Heart right ventricle (tissue), 16 donors: ENCODE measurements at places on chromosomes 3 and 15. TPM values are rescaled to one million over a fixed set of nuclear protein-coding genes. Genes with fewer than 3 reads are reported as not detected.

The TIGIT gene
- not detected for total RNA-seq

The C2CD4A gene
- total RNA-seq = not detected

The GOLGA6L9 gene
- total RNA-seq = 1.1 TPM

The NTRK3 gene
- total RNA-seq = 1.1 TPM

The TPRG1 gene
- total RNA-seq = 2.3 TPM

The WWTR1 gene
- 40.8 TPM for total RNA-seq

The TAMM41 gene
- total RNA-seq = 8.8 TPM

The ERC2 gene
- 4.2 TPM for total RNA-seq

- DNase-seq = no peak
These were observed 10.1 kb downstream of the STRIT1 start for GRCh38 chr3:155283092-155284056.

DNA sequence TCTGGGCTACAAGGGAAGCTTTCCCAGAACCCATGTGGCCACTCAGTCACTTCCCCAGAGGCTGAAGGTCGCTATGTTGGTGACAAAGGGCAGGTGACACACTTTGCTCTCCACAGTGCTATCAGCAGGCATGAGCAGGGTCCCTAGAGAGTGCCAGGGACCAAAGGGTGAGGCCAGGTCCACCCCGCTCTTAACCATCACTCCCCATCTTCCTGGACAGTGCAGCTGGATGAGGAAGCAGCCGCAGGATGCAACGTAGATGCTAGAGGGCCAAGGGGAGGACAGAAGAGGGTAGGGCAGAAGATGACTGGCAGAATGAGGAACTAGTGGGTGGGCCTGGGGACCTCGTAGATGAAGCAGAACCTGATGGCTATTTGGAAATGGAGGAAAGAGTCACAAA lies 13.6 kb upstream of the LTF start:
- DNase-seq = no peak

DNA sequence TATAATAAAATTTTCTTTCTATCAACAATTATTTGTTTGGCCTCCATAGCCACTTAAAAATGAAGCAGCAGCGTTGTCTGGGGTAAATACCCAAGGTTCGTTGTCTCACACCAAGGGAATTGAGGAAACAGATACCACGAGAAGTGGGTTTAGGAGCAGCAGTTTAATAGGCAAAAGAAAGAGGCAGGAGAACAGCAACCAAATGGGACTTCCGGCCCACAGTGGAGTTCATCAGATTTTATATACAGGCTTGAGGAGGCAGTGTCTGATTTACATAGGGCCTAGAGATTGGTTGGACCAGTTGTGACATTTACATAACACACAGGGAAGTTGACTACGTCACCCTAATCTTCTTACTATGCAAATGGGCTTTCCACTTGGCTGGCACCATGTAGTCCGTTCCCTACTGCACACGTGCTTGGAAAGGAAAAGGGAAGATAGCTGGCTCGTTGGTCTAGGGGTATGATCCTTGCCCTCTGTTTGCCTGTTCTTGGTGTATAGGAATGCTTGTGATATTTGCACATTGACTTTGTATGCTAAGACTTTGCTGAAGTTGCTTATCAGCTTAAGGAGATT lies 61.5 kb upstream of the SETMAR start:
- no peak for DNase-seq

- DNase-seq = no peak
These were observed 110.8 kb downstream of the DUT start for GRCh38 chr15:48442011-48442410.

GRCh38 chr3:26004172-26004571 lies 214.3 kb downstream of the OXSM start:
- no peak for DNase-seq

- no peak for DNase-seq
These were observed 45.9 kb downstream of the SLCO2A1 start for GRCh38 chr3:133983576-133984560.

- no peak for DNase-seq
These were observed 387.0 kb downstream of the ERC2 start for GRCh38 chr3:56081246-56081645.

DNA sequence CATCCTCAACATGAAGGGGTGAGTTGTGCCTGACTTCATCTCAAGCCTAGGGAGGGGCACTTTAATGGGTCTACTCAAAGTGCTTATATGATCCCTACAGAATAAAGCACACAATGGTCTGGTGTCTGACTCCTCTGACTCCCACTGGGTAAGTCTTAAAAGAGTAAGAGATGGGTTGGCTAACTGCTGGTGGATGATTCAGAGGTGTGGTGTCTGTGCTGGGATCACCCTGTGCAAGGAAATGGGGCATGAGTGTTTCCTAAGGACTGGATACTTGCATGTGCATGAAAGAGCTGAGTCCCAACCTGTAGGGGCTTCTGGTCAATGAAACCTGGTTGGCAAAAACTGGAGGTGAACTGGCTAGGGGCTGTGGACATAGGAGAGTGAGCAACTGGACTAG lies 158.8 kb downstream of the IL20RB start:
- no peak for DNase-seq

- no peak for DNase-seq
These were observed 1.4 kb downstream of the GATA2 start for GRCh38 chr3:128491691-128491940.

DNA sequence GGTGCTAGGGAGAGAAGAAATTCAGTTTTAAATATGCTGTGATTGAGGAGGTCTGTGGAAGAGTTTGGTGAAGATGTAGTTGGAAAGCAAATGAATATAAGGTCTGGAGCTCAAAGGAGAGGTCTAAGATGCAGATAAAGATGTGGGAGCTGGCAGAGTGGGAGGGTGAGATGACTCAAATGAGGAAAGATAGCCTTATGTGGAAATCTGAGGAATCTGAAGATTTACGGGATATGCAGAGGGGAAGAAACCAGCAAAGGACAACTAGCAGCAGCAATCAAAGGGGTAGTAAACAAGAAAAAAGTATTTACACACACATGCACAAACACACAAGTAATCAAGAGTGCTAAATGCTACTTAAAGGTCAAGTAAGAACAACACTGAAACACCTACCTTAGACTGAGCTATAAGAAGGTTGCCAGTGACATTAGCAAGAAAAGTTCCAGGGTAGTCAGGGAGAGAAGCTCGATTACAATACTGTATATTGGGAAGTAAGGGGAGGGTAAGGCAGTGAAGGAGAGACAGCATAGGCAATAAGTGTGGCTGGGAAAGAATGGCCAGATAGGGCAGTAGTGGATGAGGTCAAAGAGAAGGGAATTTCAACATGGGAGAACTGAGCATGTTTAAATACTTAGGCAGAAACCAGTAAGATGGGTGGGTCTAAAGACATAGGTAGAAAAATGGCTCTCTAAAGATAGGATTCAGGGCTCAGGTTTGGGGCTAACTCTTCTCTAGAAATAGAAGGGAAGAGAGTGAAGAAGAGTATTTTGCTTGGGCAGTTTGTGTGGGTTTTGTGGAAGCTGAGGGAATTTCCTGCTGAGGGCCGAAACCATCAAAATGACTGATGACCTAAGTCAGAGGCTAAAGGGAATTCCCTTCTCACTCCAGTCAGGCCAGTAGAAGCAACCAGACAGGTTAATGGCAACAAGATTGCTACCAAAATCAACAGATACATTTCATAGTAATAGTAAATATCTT lies 8.9 kb downstream of the CMTM6 start:
- no peak for DNase-seq

DNA sequence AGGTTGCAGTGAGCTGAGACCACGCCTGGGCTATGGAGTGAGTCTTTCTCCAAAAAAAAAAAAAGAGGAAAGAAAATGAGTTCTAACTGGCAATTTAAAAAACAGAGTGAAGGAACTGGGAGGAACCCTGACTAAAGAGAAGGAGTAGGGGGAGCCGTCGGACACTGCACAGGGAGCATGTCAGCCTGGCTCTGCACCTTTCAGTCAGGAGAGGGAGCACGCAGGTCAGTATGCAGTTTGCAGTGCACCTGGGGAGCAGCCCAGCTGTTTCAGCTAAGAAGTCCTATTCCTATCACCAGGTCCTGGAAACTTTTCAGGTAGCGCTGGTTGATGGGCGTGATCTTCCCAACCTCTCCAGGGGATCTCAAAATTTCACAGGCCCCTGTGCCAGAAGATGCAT lies 14.9 kb upstream of the ZXDC start:
- no peak for DNase-seq

GRCh38 chr15:33639978-33640377 lies 328.3 kb upstream of the CHRM5 start:
- DNase-seq = no peak
